Ecto neural progenitor cell (in vitro differentiated cells): ENCODE measurements at places on chromosomes 12 and 14.

- no peak for DNase-seq
These were observed 469.6 kb downstream of the RGS6 start for GRCh38 chr14:72401632-72402376.

DNA sequence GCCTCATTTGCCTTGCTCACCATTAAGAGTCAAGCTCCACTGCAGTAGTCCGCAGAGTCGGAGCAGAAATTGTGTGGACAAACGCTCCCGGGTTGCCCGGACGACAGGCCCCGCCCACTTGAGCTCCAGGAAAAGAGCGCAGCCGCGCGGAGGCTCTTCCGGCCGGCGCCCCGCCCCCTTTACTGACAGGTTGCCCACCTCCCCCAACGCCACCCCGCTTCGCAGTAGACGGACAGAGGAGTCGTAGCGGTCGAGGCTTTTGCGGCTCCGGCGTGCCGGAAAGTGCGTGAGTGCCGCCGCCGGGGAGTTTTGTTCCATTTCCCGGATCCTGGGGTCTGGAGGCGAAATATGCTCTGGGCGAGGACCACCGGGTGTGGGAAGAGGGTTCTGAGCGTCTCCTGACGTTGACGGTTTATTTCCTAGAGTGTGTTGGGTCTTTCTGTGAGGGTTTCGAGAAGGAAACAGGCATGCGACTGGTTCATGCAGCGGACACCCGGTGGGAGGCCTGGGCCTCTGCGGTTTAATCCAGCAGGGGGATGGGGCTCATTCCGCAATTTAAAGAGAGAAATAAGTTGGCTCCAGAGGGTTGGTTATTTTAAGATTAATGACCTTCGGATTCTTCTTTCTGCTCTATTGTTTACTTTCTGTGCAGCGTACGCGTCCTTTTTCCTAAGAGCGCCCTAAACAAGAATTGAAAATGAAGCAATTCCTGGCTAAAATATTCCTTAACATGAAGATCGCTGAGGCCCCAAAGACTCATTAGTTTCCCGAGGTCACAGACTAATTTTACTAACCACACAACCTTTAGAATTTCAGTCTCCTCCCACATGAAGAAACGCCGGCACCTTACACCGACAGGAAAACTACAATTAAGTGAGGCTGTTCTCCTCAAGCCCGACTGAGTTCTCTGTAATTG lies at the start of the genes DNAI7 and ETFRF1:
Gene DNAI7 (minus strand): TSS at position 105 of the 916 bp plus-strand sequence. CDS start 82 bp downstream, at position 23.
Gene ETFRF1 (plus strand): TSS at position 182 of the 916 bp plus-strand sequence. CDS start 8,720 bp downstream, outside the sequence.
- peak; percentile 100 for DNase-seq

- no peak for DNase-seq
These were observed 25.1 kb downstream of the PRKAB1 start for GRCh38 chr12:119692997-119693396.

DNA sequence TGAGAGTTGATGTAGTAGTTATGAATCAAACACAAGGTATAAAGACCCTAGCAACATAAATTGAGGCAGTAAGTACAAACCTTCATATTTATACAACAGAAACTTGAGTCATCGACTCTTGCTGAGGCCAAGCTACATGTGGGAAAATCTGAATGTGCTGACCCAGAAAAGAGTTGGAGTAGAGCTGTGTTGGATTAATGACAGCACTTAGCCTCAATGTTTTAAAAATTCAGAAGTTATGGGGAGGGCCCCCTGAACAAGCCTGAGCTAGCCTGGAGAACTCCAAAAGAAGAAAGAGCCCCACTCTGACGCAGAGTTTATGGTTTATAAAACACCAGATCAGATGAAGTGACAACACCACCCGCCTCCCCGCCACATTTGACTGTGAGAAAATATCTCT lies 100.0 kb downstream of the DUSP6 start:
- DNase-seq: no peak

- DNase-seq: no peak
These were observed 31.6 kb downstream of the MOAP1 start for GRCh38 chr14:93153121-93153520.

DNA sequence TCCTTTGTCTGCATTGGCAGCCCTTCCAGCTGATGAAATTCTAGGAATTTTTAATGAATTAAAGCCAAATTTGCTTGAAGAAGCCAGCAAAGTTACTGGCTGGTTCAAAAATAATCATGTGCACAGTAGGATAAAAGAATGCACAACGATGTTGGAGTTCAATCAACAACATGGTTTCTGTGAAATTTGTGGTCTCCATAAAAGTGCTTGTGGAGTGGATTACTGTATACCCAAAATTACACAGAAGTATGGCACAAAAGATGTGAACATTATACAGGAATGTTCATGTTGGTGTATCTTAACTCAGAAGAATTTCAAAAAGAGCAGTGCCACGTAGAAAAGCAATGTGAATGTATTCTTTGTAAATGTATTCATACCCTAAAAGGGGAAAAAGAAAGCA lies 105.0 kb upstream of the METAP2 start:
- no peak for DNase-seq

- DNase-seq: no peak
These were observed 6.6 kb downstream of the FOXG1 start for GRCh38 chr14:28773176-28773575.

- no peak for DNase-seq
These were observed 62.3 kb downstream of the PRKD1 start for GRCh38 chr14:29865299-29865698.

GRCh38 chr12:70919176-70919575 lies 1.4 kb downstream of the PTPRR start:
- no peak for DNase-seq

DNA sequence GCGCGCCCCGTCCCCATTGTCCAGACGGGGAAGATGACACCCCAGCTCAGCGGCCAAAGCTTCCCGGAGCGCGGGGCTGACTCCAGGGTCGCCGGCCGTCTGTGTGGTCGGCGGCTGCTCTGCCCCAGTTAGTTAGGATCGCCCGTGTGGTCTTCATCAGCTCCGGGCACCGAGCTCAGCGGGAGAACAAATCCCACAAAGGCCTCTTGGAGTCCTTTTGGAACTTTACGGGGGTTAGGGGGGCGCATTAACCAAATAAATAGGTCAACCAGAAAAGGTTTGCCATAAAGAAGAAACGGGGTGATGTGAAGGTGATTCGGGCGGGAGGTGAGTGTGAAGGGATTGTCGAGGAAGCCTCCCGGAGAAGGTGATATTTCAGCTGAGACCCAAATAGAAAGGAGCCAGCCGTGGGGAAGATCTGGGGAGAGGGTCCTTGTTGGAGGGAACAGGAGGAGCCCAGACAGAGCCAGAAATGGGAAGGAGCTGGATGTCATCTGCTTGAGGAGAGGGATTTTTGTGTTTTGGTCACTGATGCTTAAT lies 697 bp downstream of the ATP6V0A2 start:
- no peak for DNase-seq

GRCh38 chr12:103462675-103463074 lies 33.1 kb downstream of the C12orf42 start:
- no peak for DNase-seq

GRCh38 chr14:79588398-79588797 lies 622.9 kb downstream of the DIO2 start:
- no peak for DNase-seq

- DNase-seq: no peak
These were observed 975 bp downstream of the OGFOD2 start for GRCh38 chr12:122975790-122976647.

- DNase-seq: peak; percentile 77
These were observed 325 bp upstream of the CLIP1 start for GRCh38 chr12:122422730-122423257.

DNA sequence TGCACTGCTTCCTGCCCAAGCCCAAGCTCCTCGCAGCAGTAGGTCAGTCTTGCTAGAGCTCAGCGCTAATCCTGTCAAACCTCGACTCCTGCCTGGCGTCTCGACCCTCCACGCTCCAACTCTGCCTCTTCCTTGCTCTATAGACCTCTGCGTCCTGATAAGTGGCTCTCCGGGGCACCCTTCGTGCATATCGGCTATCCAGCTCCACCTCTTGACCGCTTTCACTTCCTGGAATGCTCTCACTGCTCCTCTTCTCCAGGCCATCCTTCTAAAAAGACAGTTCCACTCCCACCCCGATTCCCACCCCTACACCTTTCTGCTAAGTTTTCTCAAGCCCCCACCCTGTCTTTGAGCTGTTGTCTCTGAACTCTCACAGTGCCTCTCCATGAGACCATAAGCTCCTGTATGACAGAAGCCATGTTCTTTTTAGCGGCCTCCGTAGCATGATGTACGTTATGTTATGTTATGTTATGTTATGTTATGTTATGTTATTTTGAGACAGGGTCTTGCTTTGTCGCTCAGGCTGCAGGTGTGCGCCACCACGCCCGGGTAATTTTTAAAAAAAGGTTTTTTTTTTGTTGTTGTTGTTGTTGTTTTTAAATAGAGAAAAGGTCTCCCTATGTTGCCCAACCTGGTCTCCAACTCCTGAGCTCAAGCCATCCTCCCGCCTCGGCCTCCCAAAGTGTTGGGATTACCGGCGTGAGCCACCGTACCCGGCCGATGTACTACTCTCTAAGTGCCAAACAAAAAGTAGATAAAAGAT lies 601 bp downstream of the COX14 start:
- no peak for DNase-seq

- DNase-seq: no peak
These were observed 493.3 kb downstream of the EGLN3 start for GRCh38 chr14:33457617-33458016.

- DNase-seq: no peak
These were observed 583 bp upstream of the LEMD3 start for GRCh38 chr12:65168681-65169319.

DNA sequence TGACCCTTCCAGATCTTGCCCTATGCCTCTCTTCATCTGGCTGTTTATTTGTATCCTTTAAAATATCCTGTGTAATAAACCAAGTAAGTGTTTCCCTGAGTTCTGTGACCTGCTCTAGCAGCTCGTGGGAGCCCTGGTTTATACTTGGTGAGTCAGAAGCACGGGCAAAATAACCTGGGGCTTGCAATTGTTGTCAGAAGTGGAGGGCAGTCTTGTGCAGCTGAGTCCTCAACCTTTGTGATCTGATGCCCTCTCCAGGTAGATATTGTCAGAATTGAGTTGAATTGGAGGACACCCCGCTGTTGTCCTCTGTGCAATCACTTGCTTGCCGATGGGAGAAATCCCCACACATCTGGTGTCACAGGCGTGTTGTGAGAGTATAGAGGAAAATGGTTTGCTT lies 62.5 kb upstream of the PRICKLE1 start:
- DNase-seq: no peak

DNA sequence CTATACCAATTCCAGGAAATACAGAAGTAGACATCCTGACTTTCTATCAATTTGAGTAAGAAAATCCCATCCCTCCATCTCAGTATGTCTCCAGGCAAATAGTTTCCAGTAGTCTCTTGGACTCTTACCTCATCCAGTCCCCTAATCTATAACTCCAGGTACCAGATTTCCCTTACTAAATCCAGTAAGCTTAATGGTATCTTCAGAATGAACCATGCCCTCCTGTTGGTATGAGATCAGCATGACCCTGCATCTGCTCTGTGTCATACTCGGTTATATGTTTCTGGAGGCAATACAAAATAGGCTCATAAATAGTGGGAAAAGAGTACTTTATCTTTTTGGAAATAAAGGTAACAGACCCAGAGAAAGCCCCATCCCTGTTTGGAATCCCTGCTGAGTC lies 18.4 kb downstream of the PIGH start:
- DNase-seq: no peak

GRCh38 chr14:52318062-52318461 lies 4.0 kb downstream of the PTGER2 start:
- no peak for DNase-seq

GRCh38 chr12:48446161-48446776 lies 26.1 kb upstream of the ANP32D start:
- no peak for DNase-seq

DNA sequence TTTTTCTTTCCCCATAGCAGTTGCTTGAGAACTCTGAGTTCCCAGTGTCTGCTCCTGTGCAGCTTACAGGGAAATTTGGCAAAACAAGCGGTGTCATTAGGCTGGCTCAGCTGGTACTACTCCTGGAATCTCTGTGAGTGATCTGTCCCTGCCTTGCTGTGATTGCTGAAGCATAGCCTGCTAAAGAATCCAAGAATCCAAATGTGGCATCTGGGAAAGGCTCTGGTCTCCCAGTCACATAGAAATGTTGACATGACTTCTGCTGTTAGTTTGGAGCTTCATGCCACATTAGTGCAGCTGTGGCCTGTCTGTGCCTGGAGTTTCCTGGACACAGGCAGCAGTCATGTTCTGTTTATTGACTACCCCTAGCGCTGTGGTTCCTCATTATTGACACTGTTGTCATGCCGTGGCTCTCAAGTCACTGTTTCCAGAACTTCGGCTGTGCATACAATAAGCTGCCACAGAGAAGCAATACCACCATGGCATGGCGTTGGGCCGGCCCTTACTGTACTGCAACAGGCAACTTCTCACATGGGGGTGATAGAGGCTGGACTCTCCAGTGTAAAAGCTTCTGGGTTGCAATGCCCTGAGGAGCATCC lies 166.8 kb downstream of the MYRFL start:
- DNase-seq: no peak

DNA sequence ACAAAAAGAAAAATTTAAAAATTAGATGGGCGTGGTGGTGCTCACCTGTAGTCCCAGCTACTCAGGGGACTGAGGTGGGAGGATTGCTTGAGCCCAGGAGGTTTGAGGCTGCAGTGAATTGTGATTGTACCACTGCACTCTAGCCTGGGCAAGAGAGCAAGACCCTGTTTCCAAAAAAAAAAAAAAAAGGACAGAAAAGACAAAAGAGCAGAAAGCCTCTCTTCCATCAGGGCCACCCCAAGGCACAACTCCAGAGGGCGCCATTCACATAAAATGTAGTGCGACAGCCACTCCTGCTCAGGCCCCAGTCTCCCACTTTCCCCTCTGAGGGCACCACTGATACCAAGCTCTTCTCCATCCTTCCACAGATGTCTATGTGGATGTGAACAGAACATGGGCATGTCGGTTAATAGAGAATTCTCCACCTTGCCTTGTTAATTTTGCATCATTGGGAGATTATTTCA lies 41.8 kb downstream of the DGLUCY start:
- DNase-seq: no peak

DNA sequence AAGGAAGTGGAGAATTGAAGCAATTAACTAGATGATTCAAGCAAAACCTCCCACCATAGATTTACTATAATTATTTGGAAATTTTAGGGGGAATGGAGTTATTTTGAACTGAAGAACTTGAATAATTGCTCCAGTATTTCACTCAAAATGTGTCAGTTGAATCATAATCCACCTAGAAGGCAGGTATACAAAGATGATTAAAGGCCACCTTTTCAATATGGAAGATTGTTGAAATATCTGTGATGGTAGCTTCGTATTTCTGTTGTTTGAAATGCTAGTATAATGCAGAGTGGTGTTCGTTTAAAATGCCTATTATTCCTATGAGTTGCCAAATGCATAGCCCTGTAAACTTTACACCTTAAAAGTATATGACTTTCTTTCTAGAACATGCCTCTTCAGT lies 3.1 kb downstream of the HMGA2 start:
- DNase-seq: no peak
